ENCODE measurements at places on chromosomes 6 and 20.
A peak's percentile ranks its signal among the peaks of the same experiment; 100 is the strongest.

GRCh38 chr20:61014491-61014890 is 237.6 kb upstream of the CDH4 start:
- DNase-seq, result peak; percentile 42

- no peak for DNase-seq
Measured at GRCh38 chr20:59103573-59103972, 60.0 kb upstream of the ZNF831 start.

DNA sequence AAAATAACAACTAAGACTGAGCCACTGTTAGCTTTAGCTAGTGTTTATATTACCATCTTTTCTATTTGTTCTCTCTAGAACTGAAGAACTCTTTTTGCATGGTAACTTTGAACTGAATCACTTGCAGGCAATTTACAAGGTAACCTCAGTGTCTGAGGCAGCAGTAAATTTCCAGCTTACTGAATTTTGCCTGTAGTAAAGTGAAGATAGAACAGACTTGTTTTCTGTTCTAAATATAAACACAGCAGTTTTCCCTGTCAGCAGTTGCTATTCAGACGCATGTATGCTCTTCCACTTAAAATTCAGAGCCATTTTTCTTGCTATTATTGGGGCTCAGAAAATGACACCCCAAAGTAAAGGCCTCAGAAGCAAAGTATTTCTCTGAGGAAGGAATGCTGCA is 974.0 kb upstream of the GJE1 start:
- DNase-seq, result no peak

DNA sequence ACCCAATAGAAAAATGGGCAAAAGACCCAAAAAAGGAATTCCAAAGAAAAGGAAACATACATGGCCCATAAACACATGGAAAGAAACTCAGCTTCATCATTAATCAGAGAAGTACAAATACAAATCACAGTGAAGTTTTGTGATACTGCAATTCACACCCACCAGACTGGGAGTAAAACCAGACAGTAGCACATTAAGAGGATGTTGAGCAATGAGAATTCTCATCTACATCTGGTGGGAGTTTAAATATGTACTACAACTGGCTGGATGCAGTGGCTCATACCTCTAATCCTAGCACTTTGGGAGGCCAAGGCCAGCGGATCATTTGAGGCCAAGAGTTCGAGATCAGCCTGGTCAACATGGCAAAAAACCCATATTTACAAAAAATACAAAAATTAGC is 125.7 kb upstream of the PHACTR1 start:
- DNase-seq, result no peak

- DNase-seq, result no peak
Measured at GRCh38 chr20:11076434-11077105, 402.8 kb upstream of the JAG1 start.

- DNase-seq, result no peak
Measured at GRCh38 chr6:16043171-16044135, 85.4 kb upstream of the MYLIP start.

DNA sequence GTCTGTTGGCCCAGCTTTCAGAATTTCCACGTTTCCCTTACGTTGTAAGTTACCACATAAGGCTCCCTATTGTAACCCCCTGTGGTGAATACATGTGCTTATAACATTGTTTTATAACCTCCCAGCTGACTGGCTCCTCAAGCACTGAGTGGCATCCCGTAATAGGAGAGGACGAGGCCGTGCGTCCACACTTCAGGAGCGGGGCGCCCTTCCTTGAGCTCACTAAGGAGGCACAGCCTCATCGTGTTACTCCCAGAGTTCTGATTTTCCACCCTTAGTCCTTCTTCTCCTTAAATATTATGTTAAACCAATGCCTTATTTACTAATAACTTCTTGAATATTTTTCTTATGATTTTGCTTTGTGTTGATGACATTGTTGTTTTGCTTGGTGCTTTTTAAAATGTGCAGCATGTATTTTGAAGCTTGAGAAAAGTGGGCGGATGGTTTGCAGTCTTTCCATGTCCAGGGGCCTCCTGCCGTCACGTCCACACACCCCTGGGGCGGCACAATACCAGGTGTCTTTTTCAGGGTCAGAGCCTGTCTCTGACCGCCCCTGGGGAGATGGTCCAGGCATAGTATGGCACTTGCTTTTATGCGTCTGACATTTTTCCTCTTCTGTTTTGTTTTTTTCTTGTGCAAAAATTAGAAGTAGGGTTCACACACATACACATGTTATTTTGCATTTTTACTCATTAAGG is 181.8 kb downstream of the DLL1 start:
- DNase-seq, result no peak

- DNase-seq, result no peak
Measured at GRCh38 chr6:75770844-75771243, 21.8 kb downstream of the MYO6 start.

Data from H1 (cell line).